ENCODE measurements at places on chromosomes 7 and 10.

DNA sequence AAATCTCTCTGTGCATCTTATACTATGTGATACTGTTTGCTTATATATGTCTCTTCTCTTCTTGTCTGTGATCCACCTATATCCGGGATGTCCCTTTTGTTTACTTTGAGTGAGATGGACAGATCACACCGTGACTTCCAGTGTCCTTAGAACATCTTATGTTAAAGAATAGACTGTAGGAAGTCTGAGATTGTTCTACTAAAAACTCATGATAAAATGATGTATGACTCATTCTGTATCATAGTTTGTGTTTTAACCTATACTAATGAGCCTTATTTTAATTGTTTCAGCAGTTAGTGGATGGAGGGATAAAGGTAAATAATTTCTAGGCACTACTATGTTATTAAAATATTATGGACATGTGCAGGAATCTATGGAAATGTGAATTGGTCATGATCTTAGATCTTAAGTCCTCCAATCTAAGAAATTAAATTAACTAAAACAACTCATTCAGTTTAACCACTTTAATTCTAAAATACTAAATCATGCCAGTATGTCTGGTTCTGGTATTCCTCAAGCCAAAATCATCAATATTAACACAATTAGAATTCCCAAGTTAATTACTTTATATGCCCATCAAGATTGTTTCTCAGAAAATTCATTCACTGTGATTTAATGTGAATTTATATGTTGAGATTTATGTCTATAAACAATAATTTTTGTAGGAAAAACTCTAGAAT, 32.0 kb downstream of the ITGB8 start:
- no peak for DNase-seq

DNA sequence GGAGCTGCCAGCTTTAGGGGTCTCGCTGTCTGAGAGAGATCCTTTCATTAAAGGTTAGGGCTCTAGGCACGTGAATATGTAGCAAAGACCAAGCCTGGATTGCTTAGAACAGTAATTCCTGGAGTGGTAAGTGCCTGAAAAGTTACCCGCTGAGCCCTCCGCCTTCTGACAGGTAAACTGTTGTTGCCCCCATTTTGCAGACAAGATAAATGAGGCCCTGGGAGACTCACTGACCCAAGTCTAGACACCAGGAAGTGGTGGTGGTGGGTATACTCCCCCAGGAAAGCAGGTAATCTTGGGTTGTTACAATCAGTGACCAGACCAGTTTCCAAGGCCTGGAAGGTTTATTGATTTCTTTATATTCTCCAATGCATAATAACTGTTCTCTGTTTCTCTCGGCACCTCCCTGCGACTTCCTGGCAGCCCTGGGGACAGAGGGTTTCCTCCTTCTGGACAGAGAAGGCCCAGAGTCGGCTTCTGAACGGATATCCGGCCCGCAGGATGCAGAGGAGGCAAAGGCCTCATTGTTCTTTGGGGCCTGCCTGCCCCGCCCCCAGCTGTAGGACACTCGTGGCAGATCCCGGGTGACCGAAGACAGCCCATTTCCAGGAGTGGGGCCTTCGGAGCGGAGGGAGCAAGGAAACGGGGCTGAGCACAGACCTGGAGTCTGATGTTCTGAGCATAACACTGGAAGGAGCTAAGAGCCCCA, 1.3 kb upstream of the GRK5 start:
- DNase-seq: no peak

GRCh38 chr10:31075434-31075833, 43.8 kb upstream of the ZNF438 start:
- no peak for DNase-seq

DNA sequence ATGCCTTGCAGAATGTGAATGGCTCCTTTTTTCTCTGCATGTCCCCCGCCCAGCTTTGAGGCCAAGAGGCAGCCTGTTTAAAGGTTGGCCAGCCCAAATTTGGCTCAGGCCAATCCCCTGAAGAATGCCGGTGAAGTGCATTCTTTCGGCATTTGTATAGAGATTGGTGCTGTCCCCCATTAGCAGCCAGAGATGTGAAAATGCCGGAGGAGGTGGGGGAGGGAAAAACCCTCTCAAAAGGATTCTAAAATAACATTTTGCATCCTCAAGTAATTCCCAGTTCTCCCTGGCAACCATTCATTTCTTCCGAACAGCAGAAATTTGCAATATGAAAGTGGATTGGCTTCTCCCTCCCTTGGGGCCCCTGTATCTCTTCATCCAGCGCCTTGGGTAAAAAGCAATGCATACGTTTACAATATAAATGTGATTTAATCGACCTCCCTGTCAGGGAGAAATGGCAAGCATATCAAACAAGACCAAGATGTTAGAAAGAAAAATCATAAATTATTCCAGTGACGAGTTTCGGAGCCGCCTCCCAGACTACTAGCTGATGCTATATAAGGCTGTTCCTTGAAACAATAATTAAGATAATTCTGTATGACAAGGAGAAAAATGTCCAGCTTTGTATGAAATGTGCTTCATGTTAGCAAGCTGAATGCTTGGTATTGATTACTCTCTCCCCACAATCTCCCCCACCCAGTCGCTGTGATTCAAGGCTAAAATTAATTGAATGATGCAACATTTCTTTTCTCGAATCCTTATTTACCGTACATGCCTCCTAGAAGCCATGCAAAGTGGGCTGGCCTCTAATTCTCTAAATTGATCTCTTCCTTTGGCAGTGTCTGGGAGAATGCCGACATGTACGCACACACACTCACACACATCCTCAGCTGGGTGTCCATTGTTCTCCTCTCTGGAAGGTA, 323.7 kb downstream of the RPS24 start:
- no peak for DNase-seq

DNA sequence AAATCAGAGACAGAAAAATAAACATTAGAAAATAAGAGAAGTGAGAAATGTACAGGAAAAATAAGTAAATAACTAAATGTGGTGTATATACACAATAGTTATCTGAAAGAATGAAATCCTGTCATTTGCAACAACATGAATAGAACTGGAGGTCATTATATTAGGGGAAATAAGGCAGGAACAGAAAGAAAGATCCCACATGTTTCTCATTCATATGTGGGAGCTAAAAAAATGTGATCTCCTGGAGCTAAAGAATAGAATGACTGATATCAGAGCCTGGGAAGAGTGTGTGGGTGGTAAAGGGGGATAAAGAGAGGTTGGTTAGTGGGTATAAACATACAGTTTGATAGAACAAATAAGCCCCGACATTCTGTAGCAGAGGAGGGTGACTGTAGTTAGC, 27.3 kb downstream of the PLXDC2 start:
- DNase-seq: no peak

GRCh38 chr10:93495654-93496321, 624 bp upstream of the CEP55 start:
- DNase-seq: no peak

DNA sequence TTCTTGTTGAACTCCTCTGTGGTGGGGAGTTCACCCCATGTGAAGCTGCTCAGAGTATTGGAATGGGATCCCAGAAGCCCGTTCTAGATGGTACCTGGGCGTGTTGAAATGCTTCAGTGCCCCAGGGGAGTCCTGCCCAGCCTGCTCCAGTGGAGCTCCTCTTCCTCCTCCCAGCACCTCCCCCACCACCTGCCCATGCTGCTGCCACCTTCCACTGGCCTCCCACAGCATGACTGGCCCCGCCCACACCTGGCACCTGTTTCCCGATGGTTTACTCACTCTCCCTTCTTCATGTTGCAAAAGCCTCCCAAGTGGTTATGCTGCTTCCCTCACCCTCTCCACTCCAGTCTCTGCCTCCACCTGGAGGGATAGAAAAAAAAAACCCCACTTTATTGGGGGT, 32.2 kb upstream of the PCBD1 start:
- DNase-seq: no peak

GRCh38 chr10:28036587-28036986, 37.7 kb upstream of the ODAD2 start:
- no peak for DNase-seq

DNA sequence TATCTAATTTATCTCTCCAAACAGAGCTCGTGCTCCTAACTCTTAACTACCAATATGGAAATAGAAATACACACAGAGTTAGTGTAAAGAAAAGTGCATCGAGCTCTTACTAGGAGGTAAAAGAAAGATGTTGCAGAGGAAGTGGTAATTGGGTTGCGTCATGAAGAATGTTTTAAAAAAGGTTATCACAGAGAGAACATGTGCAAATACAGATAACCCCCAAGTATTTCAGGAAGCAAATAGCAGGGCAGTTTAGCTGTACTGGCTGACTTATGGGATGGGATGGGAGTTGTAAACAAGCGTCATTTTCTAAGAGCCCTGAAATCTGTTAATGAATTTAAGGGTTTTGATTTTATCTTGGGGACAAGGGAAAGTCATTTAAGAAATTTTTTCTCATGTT, 153.9 kb downstream of the AGMO start:
- no peak for DNase-seq

GRCh38 chr10:1361411-1362105, 305.4 kb downstream of the WDR37 start:
- no peak for DNase-seq

- DNase-seq: no peak
Observed at GRCh38 chr7:55163733-55164132, 144.9 kb downstream of the EGFR start.

DNA sequence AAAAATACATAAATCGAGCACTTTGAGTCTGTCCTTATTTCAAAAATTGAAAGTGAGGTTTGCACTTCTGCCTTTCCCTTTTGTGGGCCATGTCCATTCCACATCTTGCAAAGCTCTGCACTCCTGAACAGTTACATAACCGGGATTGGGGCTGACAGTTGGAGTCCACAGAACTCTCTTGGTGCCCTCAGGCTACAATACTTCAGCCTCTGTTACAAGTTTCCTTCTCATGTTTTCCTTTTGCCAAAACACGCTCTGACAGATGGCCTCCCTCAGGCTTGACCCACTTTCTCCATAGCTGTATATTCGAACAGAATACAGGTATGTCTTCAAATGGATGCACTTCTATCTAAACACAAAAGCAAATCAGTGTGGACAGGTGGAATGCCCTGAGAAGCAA, 335.9 kb downstream of the WDR37 start:
- no peak for DNase-seq

GRCh38 chr10:79372871-79373270, 25.6 kb downstream of the PPIF start:
- no peak for DNase-seq

- DNase-seq: no peak
Observed at GRCh38 chr10:22727112-22727511, 12.7 kb upstream of the PIP4K2A start.

GRCh38 chr7:119392-120163, 72.8 kb upstream of the FAM20C start:
- no peak for DNase-seq

DNA sequence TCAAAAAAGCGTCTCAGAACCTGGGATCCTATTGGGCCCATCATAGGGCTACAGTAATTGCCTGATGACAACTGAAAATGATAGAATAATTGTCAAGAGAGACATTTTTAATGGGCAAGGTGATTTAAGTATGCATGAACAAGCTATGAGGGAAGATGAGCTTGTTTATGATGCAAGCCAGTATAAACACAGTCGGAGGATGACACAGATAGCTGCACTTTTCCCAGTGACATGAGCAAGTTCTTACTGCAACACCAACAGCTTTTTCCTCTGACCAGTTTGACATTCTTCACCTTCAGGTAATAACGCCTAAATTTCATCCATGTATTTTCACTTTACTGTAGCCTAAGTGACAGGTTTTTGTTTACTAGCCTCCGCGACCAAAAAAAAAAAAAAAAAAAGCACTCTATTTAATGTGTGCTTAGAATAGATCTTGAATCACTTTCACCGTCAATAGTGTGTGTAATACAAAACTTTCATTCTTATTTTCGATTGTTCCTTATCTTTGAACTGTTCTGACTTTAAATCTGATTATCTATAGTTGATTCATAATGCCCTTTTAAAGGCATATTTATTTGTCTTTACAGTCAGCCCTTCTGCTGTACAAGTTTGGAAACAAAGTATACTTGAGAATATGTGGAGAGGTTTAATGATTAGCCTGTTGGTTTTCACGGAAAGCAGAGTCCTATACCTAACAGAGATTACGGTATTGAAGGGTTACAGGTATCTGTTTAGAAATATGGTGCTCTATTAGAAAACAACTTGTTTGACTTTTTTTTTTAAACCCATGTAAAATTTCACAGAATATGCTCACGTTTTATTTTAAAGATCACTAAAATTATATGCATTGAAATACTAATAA, 1.7 kb downstream of the FOXP2 start:
- DNase-seq: no peak

Data from cortex of kidney (tissue), 1 donor.